ENCODE measurements at places on chromosomes 11 and 22. TPM values are rescaled to one million over a fixed set of nuclear protein-coding genes. Genes with fewer than 3 reads are reported as not detected.

Gene EFEMP2
- total RNA-seq, result 37.7 TPM

Gene SYT9
- total RNA-seq, result 0.66 TPM

Gene CRYBB3
- not detected for total RNA-seq

Gene CHID1
- total RNA-seq, result 67.4 TPM

Gene ART1
- not detected for total RNA-seq

Gene KCTD14
- 0.62 TPM for total RNA-seq

Gene TP53I11
- total RNA-seq, result 9.7 TPM

Gene GRAMD1B
- total RNA-seq, result 5.5 TPM

Gene CHRM4
- total RNA-seq, result not detected

Gene XRRA1
- 14.7 TPM for total RNA-seq

Gene KCNQ1
- total RNA-seq, result 0.25 TPM

Gene AMPD3
- 7.2 TPM for total RNA-seq

Gene PNPLA3
- 3.5 TPM for total RNA-seq

Gene CCDC188
- 2.3 TPM for total RNA-seq

Gene PTGDR2
- 0.11 TPM for total RNA-seq

Gene LTO1
- 26.4 TPM for total RNA-seq

Measured in uterine smooth muscle cell (primary cell).